Stimulated activated CD8-positive, alpha-beta memory T cell treated with anti-CD3 and anti-CD28 coated beads, Interleukin-15, amount 100 ng/mL, for 1 hour (primary cell): ENCODE measurements at places on chromosomes 3 and 15.

- no peak for DNase-seq
Observed at GRCh38 chr3:10299679-10300078, 6.9 kb upstream of the GHRL start.

DNA sequence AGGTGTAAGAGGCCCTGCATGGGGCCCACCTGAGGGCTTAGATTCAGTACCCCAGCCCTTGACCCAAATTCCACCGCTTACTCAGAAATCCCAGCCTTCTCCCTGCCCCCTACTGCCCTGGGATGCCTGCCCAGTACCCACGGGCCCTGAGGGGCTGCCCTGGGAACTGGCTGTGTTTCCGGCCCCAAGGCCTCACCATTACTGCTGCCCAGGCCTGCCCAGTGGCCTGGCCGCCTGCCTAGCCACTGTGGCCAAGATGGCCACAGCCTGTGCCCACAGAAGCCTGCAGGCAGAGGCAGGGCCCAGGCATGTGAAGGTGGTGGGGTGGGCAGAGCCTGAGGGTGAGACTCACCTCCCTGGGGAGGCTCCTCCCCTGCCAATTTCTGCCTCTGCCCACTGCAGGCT is 6.1 kb upstream of the PRKCD start:
- DNase-seq = no peak

DNA sequence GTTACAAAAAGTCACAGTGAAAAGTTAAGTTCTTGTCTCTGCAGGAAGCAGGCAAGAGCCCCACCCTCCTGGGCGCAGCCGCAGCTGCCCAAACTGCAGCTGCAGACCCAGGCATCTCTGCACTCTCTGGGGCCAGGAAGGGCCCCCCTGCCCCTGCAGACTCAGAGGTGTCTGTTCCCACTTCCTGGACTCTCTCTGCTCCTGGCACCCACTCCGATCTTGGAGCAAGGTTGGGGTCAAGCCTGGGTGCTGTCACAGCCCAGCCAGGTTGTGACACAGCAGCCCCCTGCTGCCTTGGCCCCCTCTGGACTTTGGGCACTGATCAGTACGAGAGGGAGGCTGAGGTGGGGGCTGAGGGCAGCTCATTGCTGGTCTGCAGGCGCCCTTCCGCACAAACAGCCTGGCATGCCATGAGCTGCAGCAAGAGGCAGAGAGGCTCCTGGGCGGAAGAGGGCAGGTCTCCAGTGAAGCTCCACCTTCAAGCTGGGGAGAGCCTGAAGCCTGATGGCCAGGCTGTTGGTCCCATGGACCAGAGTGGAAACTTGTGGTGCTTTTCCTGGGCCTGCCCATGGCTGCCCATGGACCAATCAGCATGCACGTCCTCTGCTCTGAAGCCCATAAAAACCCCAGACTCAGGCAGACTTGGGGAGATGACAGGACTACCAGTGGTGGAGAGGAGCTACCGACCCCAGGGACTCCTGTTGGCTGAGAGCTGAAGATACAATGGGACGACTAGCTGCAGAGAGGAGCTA is 42.9 kb upstream of the LRRFIP2 start:
- no peak for DNase-seq

DNA sequence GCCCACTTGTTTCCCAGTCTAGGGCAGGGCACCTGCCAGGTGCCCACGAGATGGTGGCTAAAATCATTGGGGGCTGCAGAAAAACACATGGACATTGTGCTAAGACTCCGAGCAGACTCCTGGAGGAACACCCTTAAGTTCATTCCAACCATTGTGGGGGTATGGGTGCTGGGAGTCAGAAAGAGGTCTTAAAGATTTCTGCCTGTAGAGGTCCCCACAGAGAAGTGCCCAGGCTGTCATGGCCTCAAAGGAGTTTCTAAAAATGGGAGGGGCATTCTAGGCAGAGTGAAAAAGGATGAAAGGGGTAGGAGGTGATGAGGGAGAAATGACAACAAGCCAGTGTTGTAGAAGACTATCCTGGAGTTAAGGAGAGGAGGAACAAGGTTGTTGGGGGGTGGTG is 17.1 kb downstream of the RBP1 start:
- no peak for DNase-seq

GRCh38 chr15:84598993-84599392 is 1.8 kb upstream of the ZSCAN2 start:
- DNase-seq = no peak

DNA sequence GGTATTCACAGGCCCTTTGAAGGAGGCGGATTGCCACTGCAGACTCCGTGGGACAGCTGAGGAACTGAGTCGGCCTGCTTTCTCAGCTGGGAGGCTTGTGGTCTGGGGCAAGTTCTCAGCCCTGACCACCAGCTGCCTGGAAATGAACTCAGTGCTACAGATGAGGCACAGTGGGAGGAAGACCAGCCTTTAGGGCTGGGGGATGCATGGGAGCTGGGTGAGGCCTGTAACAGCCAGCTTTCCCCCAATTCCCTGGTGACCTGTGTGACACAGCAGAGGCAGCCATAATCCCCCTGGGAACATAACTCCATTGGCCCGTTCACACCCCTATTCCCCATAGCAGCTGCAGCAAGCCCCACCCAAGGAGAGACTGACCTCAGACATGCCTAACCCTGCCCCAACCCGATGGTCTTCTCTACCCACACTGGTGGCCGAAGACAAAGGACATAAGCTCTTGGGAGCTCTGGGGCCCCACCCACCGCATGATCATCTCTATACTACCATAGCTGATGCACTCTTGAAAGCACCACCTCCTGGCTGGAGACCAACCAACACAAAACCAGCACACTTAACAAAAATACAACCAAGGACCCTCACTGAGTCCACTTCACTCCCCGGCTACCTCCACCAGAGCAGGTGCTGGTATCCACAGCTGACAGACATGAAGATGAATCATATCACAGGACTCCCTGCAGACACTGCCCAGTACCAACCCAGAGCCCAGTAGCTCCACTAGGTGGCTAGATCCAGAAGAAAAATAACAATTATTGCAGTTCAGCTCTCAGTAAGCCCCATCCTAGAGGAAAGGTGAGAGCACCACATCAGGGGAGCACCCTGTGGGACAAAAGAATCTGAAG is 24.9 kb downstream of the ZMAT3 start:
- DNase-seq = no peak

DNA sequence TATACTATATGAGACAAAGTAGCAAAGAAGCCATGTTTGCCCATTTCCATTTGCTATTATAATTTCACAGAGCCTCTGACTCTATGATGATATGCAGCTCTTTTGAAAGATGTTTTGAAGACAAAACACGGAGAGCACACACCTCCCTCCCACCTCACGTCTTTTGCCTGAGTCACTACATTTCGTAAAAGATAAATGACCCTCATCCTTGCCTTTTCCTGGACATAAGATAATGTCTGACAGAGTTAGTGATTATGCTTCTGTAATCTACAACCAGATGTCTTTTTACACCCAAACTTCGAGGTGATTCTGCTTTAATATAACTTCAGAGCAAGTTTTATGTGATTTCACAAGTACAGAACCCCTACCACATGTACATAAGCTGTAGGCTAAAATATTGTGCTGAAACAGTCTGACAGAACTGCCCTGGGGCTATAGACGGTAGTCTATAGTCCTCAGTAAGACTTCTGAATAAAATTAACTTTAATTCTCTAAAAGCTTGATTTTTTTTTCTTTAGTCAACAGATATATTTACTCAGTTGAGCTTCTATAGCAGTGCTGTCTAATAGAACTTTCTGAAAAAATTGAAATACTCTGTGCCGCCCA is 99.9 kb downstream of the CD200R1L start:
- no peak for DNase-seq

DNA sequence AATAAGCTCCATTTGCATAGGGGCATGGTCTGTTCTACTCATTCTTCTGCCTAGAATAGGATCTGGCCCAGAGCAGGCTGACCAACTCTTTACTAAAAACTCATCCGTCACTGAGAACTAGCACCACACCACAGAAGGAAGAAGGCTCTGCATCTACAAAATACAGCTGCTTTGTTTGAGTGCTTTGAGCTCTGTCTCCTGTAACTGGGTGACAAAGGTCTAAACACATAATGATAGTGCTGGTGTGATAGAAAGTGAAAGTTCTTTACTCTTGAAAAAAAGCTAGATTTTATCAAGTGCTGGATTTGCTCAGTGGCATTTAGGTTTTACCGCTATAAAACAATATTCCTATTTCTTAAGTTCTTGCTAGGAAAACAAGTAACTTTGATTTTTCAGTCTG is 140.7 kb downstream of the FHIT start:
- DNase-seq = no peak

DNA sequence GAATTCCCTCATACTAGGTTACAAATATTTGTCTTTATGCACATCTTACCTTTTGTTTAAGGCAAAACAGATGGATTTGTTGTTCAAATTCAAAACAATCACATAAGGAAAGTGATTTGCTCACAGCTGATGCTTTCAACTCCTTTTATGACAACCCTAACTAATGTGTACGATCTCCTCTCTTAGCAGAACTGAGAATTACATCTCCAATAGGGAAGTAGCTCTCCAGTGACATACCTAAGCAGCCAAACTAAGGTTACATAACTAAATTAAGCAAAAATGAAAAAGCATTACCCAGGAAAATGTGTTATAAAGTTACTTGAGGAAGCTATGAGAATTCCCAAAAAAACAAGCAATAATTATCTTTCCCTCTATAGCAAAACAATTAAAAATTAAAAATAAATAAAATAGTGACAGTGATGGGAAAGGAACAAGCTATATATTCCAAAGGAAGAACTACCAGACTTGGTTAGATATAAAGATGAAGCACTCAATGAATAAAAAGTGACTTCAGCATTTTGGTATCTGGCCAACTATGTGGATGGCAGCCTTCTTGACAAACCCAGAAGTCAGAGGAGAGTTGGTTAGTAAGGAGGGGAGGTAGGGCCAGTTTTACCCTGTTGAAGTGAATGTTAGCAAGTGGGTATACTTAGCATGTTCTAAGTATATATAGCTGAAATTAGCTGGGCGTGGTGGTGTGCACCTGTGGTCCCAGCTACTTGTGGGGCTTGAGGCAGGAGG is 32.4 kb downstream of the PEAK1 start:
- DNase-seq = no peak

GRCh38 chr3:152499791-152500385 is 231.2 kb downstream of the MBNL1 start:
- DNase-seq = no peak

GRCh38 chr3:120646771-120647432 is 35.1 kb downstream of the HGD start:
- no peak for DNase-seq

- DNase-seq = no peak
Observed at GRCh38 chr3:31241533-31241932, 291.2 kb upstream of the STT3B start.

- no peak for DNase-seq
Observed at GRCh38 chr15:50778086-50778485, 12.6 kb upstream of the SPPL2A start.

- no peak for DNase-seq
Observed at GRCh38 chr15:84681831-84682230, 23.8 kb upstream of the NMB start.

DNA sequence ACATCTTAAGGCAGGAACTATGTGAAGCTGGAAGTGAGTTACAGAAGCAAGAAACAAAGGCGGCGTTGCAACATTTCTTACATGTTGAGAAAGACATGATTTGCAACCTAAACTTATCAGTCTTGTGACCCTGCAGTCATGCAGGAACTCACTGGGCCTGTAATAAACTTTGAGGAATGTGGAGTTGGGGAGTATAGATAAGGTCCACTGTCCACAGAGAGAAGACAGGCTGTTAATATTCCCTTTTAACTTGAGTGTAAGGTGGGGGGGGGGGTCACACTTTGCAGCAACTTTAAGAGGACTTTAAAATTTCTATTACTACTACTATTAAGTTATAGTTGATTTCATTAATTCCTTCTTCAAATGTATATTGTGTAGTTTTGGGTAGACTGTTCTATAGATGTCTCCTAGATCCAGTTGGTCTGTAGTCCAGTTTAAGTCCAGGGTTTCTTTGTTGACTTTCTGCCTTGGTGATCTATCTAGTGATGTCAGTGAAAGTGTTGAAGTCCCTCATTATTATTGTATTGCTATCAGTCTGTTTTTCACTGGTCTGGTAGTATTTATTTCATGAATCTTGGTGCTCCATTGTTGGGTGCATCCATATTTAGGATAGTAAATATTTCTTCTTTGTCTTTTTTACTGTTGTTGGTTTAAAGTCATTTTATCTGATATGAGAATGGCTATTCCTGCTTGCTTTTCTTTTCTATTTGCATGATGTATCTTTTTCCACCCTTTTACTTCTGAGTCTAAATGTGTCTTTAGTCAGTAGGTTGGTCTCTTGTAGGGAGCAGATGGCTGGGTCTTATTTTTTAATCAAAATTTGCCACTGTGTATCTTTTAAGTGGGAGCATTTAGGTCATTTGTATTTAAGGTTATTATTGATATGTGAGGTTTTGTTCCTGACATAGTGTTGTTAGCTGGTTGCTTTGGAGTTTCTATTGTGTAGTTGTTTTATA is 15.6 kb upstream of the FAM98B start:
- no peak for DNase-seq

DNA sequence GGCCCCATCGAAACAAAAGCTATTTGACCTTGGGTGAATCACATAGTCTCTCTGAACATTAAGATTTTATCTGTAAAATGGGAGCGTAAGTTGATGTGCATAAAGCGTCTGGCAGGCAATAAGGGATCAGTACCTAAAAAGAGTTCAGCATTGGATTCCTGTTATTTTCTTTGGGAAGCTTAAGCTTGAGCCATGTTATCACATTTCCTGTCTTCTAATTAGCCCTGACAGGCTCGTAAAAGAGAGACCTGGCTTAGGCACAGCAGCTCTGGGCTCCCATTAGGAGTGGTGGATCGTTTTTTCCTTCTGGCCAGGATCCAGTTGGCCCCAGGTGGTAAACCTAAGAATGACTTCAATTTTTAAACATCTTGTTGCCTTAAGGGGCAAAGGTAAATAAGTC is 26.0 kb upstream of the CA12 start:
- no peak for DNase-seq

- no peak for DNase-seq
Observed at GRCh38 chr15:84616235-84616634, 15.4 kb downstream of the ZSCAN2 start.

DNA sequence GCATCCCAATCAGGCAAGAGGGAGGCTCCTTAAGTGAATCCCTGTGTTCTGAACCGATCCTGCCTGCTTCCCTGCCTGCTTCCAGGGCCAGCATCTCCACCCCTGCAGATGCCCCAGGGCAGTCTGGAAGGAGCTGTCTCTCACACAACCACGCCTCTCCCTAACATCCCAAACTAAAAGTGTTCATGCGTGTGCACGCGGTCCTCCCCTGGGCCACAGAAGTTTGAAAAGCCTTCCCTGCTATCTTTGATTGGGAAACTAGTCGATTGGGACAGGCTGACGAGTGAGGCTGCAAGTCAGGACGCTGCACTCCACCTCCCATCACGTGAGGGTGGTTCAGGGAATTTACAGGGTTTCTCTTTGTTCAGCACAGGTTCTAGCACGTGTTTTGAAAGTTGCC is 340.9 kb upstream of the ICE2 start:
- DNase-seq = no peak

- no peak for DNase-seq
Observed at GRCh38 chr3:71713041-71713440, 12.2 kb downstream of the EIF4E3 start.

GRCh38 chr3:73924048-73924447 is 299.3 kb upstream of the PDZRN3 start:
- no peak for DNase-seq
